ENCODE measurements at places on chromosomes 2 and 18. TPM values are rescaled to one million over a fixed set of nuclear protein-coding genes. Genes with fewer than 3 reads are reported as not detected.

R3HDM1 gene
- total RNA-seq, result 21.7 TPM

TIA1 gene
- total RNA-seq, result 32.6 TPM

MC4R gene
- not detected for total RNA-seq

CHRND gene
- not detected for total RNA-seq

KCNS3 gene
- 0.34 TPM for total RNA-seq

ATP6V1B1 gene
- total RNA-seq, result 0.12 TPM

HOXD9 gene
- total RNA-seq, result 0.12 TPM

TXNDC2 gene
- total RNA-seq, result not detected

KIF3C gene
- 8.0 TPM for total RNA-seq

CYP27A1 gene
- total RNA-seq, result 15.7 TPM

CLK1 gene
- total RNA-seq, result 43.6 TPM

MOGAT1 gene
- not detected for total RNA-seq

DNER gene
- total RNA-seq, result 0.12 TPM

PPP4R3B gene
- 43.6 TPM for total RNA-seq

ASPRV1 gene
- total RNA-seq, result 0.78 TPM

COL3A1 gene
- total RNA-seq, result 10,756 TPM

TOGARAM2 gene
- 0.94 TPM for total RNA-seq

NMUR1 gene
- not detected for total RNA-seq

RGPD6 gene
- total RNA-seq, result 9.8 TPM

HMSD gene
- not detected for total RNA-seq

NYAP2 gene
- not detected for total RNA-seq

UCN gene
- 1.2 TPM for total RNA-seq

C2orf15 gene
- total RNA-seq, result not detected

RAX gene
- total RNA-seq, result not detected

CPO gene
- total RNA-seq, result not detected

IL1RN gene
- total RNA-seq, result not detected

C2orf92 gene
- total RNA-seq, result 0.93 TPM

CYP27C1 gene
- total RNA-seq, result not detected

MRPL33 gene
- total RNA-seq, result 106 TPM

CCDC74A gene
- 5.5 TPM for total RNA-seq

REG3G gene
- total RNA-seq, result not detected

DSG1 gene
- total RNA-seq, result not detected

TCF4 gene
- 94.2 TPM for total RNA-seq

C2orf78 gene
- not detected for total RNA-seq

WDR7 gene
- 6.7 TPM for total RNA-seq

SLC40A1 gene
- total RNA-seq, result 19.7 TPM

DYNAP gene
- total RNA-seq, result not detected

DLX1 gene
- total RNA-seq, result not detected

KCNG2 gene
- 0.49 TPM for total RNA-seq

MOCOS gene
- total RNA-seq, result 2.2 TPM

CCDC138 gene
- total RNA-seq, result 2.6 TPM

COLEC11 gene
- total RNA-seq, result 8.2 TPM

SP5 gene
- total RNA-seq, result not detected

SMAD7 gene
- total RNA-seq, result 20.2 TPM

AAK1 gene
- total RNA-seq, result 29.9 TPM

RALB gene
- total RNA-seq, result 33.4 TPM

APCDD1 gene
- 63.5 TPM for total RNA-seq

VAMP8 gene
- total RNA-seq, result not detected

GALR1 gene
- not detected for total RNA-seq

PRSS56 gene
- not detected for total RNA-seq

OR6B2 gene
- not detected for total RNA-seq

KIF5C gene
- 0.25 TPM for total RNA-seq

NRP2 gene
- total RNA-seq, result 8.2 TPM

PSMA8 gene
- total RNA-seq, result not detected

ASAP2 gene
- 20.6 TPM for total RNA-seq

KIDINS220 gene
- 38.4 TPM for total RNA-seq

Data from cardiac ventricle fibroblast (primary cell).